ENCODE measurements at places on chromosomes 5 and 9.

DNA sequence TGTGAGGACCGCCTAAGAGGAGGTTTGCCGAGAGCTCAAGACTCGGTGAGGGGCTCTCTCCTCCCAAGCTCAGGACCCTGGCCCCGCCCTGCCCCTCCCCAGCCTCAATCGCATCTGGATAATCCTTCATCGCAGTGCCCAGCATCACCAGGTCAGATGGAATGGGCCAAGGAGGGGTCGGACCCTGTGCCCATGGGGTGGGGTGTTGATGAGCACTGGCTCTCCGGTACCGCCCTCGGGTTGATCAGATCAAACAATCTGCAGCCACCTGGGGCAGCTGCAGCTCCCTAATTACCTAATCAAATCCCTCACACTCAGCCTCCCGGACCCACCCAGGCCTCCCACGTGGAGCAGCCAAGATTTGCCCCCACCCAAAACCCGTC lies 24.4 kb upstream of the TDRD7 start:
- DNase-seq: no peak

DNA sequence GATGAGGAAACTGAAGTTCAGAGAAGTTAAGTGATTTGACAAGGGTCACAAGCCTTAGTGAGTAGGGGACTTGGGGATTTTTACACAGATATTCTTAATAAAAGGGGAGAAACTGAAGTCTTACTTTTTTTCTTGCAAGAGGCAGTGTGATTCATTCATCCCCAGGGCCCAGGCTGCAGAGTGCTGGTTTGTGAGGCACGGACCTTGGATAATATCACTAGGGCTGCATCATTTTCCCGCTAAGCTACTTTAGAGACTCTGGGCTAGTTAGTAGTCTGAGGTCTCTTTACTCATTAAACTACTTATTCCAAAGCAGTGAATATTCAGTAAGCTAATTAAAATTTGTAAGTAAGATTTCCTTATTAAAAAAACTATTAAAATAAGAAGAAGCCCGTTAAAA lies 195.0 kb downstream of the PBX3 start:
- no peak for DNase-seq

- DNase-seq: no peak
Measured at GRCh38 chr5:127596501-127596900, 52.4 kb upstream of the CTXN3 start.

DNA sequence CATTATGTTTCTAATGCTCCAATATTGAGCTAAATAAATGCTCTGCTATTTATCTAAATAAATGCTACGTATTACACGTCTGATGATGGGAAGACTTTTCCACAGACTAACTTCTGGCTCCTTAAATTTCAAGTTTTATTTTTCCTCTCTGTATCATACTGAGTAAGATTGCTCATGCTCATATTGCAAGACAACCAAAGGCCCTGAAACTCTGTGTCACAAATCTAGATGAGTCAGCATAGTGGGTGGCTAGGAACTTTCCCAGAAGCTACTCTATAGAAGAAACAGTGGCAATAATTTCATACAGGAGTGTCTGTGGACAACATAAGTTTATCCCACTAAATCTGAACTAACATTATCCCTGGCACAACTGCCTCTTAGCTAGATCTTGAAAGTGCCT lies 53.0 kb upstream of the RFX3 start:
- no peak for DNase-seq

GRCh38 chr9:69093471-69094103 lies 58.0 kb downstream of the FXN start:
- DNase-seq: no peak

DNA sequence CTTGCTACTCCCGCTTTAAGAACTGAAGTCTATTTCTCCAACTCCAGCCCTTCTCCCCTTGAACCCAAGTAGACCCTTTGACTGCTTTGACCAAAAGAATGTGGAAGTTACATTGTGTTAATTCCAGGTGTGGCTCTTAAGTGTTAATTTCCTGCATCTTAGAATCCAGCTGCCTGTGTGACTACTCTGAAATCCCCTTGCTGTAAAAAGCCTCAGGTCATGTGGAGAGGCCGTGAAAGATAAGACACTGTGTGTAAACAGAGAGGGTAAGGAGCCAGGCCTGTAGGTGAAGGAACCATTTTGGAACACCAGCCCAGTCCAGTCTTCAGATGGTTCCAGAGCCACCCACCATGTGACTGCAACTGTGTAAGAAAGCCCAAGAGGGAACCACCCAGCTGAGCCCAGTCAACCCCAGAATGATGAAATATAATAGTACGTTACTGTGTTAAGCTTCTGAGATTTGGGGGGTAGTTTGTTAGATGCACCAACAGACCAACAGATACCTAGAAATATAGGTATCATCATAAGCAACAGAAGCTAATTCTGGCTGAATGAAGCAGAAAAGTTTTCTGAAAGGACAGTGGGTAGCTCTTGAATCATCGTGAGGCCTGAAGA lies 59.4 kb upstream of the CCDC112 start:
- DNase-seq: no peak

DNA sequence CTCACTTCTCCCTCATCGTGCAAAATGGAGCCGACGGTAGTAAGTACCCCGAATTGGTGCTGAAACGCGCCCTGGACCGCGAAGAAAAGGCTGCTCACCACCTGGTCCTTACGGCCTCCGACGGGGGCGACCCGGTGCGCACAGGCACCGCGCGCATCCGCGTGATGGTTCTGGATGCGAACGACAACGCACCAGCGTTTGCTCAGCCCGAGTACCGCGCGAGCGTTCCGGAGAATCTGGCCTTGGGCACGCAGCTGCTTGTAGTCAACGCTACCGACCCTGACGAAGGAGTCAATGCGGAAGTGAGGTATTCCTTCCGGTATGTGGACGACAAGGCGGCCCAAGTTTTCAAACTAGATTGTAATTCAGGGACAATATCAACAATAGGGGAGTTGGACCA lies 979 bp downstream of the PCDHGA12 start:
- no peak for DNase-seq

GRCh38 chr5:173923218-173924095 lies 35.3 kb downstream of the CPEB4 start:
- DNase-seq: no peak

DNA sequence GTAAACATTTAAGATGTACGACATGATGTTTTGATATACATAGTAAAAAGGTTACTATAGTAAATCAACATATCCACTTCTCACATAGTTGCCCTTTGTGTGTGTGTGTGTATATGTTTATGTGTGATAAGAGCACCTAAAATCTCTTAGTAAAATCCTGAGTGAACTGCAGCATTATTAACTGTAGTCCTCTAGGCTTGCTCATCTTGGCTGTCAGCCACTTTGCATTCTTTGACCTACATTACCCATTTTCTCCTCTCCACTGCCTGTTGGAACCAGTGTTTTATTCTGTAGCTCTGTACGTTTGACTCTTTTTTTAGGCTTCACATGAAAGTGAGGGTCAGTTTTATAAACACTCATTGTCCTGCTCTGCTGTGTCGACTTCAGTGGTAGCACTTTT lies 24.4 kb downstream of the C5orf22 start:
- no peak for DNase-seq

GRCh38 chr5:16886366-16886736 lies 49.7 kb downstream of the MYO10 start:
- DNase-seq: no peak

GRCh38 chr5:123511290-123511647 lies 708 bp upstream of the CSNK1G3 start:
- DNase-seq: no peak

DNA sequence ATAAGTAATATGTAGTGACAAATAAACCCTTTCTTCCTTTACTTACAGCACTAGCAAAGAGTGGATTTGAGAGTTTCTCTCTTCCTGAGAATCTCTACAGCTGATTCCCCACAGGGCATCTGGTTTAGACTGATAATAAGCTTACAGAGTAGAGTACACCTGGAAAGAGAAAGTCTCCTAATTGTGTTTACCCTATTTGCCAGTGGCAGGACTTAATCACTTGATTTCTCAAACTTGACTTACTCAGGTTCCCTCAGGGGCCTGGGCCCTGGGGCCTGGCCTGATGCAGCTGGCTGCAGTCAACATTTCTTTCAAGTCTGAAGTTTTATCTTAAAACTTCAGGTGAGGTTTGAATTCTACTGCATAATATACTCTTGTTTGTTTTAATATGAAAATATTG lies 38.0 kb upstream of the UBTD2 start:
- DNase-seq: peak; percentile 4

- DNase-seq: peak; percentile 35
Measured at GRCh38 chr9:34457266-34458012, 931 bp downstream of the FAM219A start.

DNA sequence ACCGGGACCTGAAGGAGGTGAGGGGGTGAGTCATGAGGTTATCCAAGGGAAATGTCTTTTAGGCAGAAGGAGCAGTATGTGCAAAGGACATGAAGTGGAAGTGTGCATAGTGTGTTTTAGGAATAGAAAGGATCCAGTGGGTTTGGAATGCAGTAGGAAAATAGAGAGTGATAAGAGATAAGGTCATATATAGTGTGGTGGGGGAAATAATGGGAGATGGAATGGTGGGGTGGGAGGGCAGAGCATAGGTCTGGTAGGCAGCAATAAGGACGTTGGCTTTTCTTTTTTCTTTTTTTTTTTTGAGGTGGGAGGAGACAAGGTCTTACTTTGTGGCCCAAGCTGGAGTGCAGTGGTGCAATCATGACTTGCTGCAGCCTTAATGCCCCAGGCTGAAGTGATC lies 17.8 kb downstream of the SNX24 start:
- DNase-seq: no peak

DNA sequence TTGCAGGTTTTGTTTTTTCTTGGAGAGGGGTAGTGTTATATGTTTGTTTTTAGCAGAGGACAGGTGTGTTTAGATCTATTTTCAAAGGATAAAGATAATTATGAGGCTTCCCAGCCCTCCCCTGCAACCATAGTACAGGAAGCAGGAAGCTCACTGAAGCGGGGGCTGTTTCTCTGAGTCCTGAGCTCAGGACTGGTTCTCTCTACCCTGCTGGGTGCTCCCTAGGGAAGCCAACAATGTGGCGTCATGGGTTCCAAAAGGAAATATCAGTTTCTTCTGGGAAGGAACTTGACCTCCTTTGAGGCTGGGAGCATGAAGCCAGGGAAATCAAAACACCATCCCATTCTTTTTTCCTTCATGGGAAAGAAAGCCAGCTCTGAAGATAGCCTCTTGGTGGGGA lies 62.2 kb downstream of the RAD23B start:
- no peak for DNase-seq

- DNase-seq: no peak
Measured at GRCh38 chr5:90844931-90845330, 286.3 kb downstream of the ADGRV1 start.

DNA sequence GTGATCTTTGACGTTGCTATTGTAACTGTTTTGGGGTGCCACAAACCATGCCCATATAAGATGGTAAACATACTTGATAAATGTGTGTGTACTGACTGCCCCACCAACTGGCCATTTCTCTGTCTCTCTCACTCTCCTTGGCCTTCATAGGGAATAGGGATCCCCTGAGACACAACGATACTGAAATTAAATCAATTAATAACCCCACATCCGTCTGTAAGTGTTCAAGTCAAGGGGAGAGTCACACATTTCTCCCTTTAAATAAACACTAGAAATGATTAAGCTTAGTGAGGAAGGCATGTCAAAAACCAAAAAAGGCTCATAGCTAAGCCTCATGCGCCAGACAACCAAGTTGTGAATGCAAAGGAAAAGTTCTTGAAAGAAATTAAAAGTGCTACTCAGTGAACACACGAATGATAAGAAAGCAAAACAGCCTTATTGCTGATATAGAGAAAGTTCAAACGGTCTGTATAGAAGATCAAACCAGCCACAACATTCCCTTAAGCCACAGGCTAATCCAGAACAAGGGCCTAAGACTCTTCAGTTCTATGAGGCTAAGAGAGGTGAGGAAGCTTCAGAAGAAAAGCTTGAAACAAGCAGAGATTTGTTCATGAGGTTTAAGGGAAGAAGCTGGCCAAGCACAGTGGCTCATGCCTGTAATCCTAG lies 111.1 kb downstream of the UGCG start:
- DNase-seq: no peak

- DNase-seq: no peak
Measured at GRCh38 chr9:88978034-88978433, 13.2 kb upstream of the S1PR3 start.

- DNase-seq: no peak
Measured at GRCh38 chr5:121378559-121379359, 472.9 kb upstream of the FTMT start.

DNA sequence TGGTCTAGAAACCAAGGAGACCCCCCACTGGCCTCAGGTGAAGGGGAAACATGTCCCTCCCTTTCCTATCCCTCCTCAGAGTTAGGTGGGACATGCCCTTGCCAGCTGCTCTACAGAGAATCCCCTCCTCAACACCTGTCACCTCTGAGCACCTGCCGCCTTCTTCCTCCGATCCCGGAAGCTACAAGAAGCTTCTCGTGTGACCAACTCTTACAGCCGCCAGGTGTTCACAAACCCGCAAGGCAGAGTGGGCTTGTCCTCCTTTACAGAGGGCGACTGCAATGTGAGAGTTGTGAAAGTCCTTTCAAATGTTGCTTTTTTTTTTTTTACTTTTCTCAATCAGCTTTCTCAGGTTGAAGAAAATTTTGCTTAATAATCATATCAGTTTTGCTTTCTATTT lies 3.7 kb upstream of the ICE1 start:
- DNase-seq: no peak

- peak; percentile 76 for DNase-seq
Measured at GRCh38 chr9:93132946-93133680, 938 bp downstream of the NINJ1 start.

- no peak for DNase-seq
Measured at GRCh38 chr9:75880618-75881017, 9.9 kb upstream of the PCSK5 start.

- peak; percentile 31 for DNase-seq
Measured at GRCh38 chr5:133382661-133383579, 229.4 kb downstream of the FSTL4 start.

GRCh38 chr9:136235709-136236455 lies 9.7 kb downstream of the QSOX2 start:
- DNase-seq: no peak

DNA sequence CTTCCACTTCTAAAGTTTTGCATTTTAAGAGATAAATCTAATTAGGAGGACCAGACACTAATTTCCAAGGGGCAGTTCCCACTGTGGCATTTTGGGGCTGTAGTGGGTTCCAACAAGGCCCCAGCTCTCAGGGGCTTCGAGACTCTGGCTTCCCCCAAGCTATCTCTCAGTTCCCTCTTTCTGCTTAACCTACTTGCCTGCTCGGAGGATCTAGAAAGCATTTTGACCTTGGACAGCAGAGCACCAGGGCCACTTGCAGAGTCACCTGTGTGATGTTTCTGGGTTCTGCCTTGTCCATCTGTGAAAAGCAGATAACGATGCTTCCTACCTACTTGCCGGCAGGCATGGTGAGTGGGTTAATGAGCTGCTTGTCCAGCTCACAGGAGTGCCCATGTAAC lies 175.4 kb downstream of the MED10 start:
- no peak for DNase-seq

GRCh38 chr9:13388157-13388556 lies 108.7 kb upstream of the MPDZ start:
- no peak for DNase-seq

- DNase-seq: no peak
Measured at GRCh38 chr9:125486152-125486508, 220.9 kb downstream of the MAPKAP1 start.

GRCh38 chr5:80917631-80918030 lies 42.5 kb upstream of the RASGRF2 start:
- DNase-seq: no peak

- DNase-seq: no peak
Measured at GRCh38 chr9:134830126-134830525, 50.5 kb upstream of the FCN2 start.

- DNase-seq: no peak
Measured at GRCh38 chr9:95313010-95313498, 4.5 kb downstream of the FANCC start.

- DNase-seq: no peak
Measured at GRCh38 chr9:87097238-87097637, 149.9 kb upstream of the GAS1 start.

Data from ascending aorta (tissue), 2 donors.